ENCODE measurements at places on chromosomes 11 and 22. TPM values are rescaled to one million over a fixed set of nuclear protein-coding genes. Genes with fewer than 3 reads are reported as not detected.

NXPE2 gene
- 0.20 TPM for total RNA-seq

TRIM34 gene
- 5.2 TPM for total RNA-seq

OR6T1 gene
- total RNA-seq = not detected

GPHA2 gene
- total RNA-seq = not detected

DNAJC4 gene
- 15.2 TPM for total RNA-seq

PATE4 gene
- total RNA-seq = not detected

OTOG gene
- under 0.01 TPM for total RNA-seq

ANO9 gene
- 7.3 TPM for total RNA-seq

TSSK2 gene
- total RNA-seq = not detected

LRRC32 gene
- 17.5 TPM for total RNA-seq

CENPM gene
- 8.4 TPM for total RNA-seq

FJX1 gene
- total RNA-seq = 7.0 TPM

TRIM48 gene
- not detected for total RNA-seq

FKBP2 gene
- total RNA-seq = 39.4 TPM

UBQLN3 gene
- total RNA-seq = 0.49 TPM

CALCA gene
- not detected for total RNA-seq

OR8G1 gene
- not detected for total RNA-seq

PKP3 gene
- total RNA-seq = 71.2 TPM

ZNF70 gene
- total RNA-seq = 4.3 TPM

MUC6 gene
- under 0.01 TPM for total RNA-seq

RIMBP3C gene
- total RNA-seq = not detected

GAB4 gene
- not detected for total RNA-seq

APOBEC3B gene
- total RNA-seq = 3.1 TPM

INSC gene
- total RNA-seq = 2.3 TPM

PDGFB gene
- 10.9 TPM for total RNA-seq

TTLL12 gene
- total RNA-seq = 17.2 TPM

OMP gene
- total RNA-seq = not detected

POU2AF1 gene
- 0.10 TPM for total RNA-seq
